ENCODE measurements at places on chromosomes 1 and 21. TPM values are rescaled to one million over a fixed set of nuclear protein-coding genes. Genes with fewer than 3 reads are reported as not detected.

Gene SERPINC1
- not detected for total RNA-seq

Gene DISP3
- total RNA-seq = 7.6 TPM

Gene ZBTB21
- total RNA-seq = 29.1 TPM

Gene C1QB
- total RNA-seq = not detected

Gene WLS
- 90.8 TPM for total RNA-seq

Gene MYOG
- not detected for total RNA-seq

Gene PRAMEF1
- total RNA-seq = not detected

Gene CFAP45
- total RNA-seq = 0.55 TPM

Gene TXLNA
- 38.6 TPM for total RNA-seq

Gene ECM1
- total RNA-seq = 5.1 TPM

Gene OR2T11
- not detected for total RNA-seq

Gene PTAFR
- total RNA-seq = 0.49 TPM

Gene KRTAP13-2
- not detected for total RNA-seq

Gene APCS
- not detected for total RNA-seq

Gene TMIGD3
- not detected for total RNA-seq

Gene HORMAD1
- total RNA-seq = not detected

Gene FAM163A
- not detected for total RNA-seq

Gene C1orf94
- 0.29 TPM for total RNA-seq

Gene TTC39A
- total RNA-seq = 10.7 TPM

Gene PHTF1
- 26.3 TPM for total RNA-seq
